ENCODE measurements at places on chromosomes 1 and 21. TPM values are rescaled to one million over a fixed set of nuclear protein-coding genes. Genes with fewer than 3 reads are reported as not detected.

TNFAIP8L2 gene
- not detected for total RNA-seq

RBP7 gene
- total RNA-seq: 1.0 TPM

- no peak for DNase-seq
Measured at GRCh38 chr1:209132736-209133467, 450.6 kb upstream of the CAMK1G start.

DNA sequence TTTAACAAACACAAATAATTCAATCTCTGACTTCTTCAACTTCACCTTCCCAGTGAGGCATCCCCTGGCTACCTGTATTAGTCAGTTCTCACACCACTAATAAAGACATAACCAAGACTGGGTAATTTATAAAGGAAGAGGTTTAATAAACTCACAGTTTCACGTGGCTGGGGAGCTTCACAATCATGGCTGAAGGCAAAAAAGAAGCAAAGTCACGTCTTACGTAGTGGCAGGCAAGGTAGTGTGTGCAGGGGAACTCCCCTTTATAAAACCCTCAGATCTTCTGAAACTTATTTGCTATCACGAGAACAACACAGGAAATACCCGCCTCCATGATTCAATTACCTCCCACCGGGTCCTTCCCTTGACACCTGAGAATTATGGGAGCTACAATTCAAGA lies 478.5 kb downstream of the ADGRL2 start:
- no peak for DNase-seq
